ENCODE measurements at places on chromosomes 13 and 19.

GRCh38 chr19:50460161-50460765, 16.0 kb upstream of the EMC10 start:
- peak; percentile 40 for DNase-seq

DNA sequence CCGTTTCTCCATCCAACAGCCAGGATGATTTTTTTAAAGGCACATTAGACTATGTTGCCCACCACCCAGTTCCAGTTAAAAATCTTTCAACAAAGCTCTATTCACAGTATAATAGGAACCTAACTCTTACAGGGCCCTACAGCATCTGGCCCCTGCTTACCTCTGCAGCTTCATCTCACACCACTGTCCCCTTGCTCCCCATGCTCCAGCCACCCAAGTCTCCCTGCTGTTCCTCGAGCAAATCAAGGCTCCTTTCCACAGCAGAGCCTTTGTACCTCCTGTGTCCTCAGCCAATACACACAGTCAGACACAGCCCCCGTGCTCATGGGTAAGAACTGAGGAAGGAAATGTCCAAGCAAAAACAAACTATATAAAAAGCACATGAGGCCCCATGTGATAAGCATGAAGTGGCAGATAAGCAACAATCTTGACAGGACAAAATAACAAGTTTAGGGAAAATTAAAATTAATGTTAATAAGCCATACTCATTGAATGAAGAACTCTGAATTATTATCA, 67.5 kb downstream of the TSC22D1 start:
- no peak for DNase-seq

GRCh38 chr19:51470966-51471365, 7.4 kb upstream of the CEACAM18 start:
- DNase-seq = no peak

DNA sequence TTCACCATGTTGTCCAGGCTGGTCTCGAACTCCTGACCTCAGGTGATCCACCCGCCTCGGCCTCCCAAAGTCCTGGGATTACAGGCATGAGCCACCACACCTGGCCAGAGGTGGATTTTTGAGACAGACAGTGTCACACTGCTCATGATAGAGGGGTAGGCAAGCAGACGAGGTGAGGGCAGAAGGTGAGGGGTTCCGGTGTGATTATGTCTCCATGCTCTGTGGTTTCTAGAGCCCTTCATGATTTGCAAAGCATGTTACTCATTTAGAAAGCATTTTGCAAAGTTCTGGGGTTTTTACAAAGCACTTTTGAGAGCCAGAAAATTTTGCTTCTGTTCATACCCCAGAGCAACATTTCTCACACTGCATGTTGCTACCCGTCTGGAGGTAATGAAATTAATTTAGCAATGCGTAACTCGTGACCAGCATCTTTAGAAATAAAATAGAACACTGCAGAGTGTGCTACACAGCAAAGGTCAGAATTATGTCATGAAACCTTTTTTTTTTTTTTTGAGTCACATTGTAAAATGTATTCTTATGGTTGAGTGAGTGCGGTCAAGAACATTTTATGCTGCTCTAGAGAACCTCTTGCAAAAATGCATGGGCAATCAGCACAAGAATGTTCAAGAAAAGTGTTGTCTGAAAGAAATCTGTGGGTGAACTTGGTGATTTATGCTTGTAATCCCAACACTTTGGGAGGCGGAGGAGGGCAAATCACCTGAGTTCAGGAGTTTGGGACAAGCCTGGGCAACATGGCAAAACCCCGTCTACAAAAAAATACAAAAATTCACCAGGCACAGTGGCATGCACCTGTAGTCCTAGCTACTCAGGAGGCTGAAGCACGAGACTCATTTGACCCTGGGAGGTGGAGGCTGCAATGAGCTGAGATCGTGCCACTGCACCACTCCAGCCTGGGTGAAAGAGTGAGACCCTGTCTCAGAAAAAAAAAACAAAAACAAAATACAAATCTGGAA, 58.0 kb downstream of the MAP4K1 start:
- DNase-seq = peak; percentile 11

GRCh38 chr19:35449359-35450043, 1.4 kb downstream of the FFAR2 start:
- no peak for DNase-seq

DNA sequence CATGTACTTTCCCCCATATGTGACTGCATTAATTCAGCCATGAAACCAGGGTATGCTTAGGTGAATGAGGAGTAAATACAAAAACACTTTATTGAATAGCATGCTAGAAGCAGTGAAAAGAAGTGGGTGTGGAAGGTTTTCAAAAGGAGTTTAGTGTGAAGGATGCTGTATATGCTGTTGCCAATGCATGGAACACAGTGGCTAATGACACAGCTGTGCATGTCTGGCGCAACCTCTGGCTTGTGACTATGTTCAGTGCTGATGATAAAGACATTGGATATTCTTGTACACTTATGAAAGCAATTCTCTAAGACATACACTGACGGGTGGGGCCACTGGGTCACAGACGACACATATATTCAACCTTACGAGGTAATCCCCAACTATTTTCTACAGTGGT, 55.2 kb downstream of the SOX21 start:
- no peak for DNase-seq

DNA sequence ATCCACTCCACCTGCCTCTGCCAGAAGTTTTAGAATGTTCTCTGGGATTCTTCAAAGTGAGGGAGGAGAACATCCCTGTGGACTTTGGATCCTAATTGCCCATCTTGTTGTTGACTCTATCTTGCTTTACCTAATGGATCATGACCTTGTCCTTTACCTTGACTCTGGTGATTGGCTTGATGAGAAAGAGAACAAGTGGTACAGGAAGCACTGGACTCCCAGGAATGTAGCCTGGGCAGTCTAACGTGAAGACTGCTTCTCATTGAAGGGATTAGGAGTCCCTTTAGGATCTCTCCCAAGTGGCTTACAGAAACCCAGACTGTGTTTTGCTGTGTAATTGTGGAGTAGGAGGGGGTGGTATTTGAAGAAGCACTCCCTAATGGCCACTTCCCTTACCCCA, 63.9 kb downstream of the SLC10A2 start:
- no peak for DNase-seq

- no peak for DNase-seq
Measured at GRCh38 chr13:49546561-49546960, 38.8 kb downstream of the RCBTB1 start.

DNA sequence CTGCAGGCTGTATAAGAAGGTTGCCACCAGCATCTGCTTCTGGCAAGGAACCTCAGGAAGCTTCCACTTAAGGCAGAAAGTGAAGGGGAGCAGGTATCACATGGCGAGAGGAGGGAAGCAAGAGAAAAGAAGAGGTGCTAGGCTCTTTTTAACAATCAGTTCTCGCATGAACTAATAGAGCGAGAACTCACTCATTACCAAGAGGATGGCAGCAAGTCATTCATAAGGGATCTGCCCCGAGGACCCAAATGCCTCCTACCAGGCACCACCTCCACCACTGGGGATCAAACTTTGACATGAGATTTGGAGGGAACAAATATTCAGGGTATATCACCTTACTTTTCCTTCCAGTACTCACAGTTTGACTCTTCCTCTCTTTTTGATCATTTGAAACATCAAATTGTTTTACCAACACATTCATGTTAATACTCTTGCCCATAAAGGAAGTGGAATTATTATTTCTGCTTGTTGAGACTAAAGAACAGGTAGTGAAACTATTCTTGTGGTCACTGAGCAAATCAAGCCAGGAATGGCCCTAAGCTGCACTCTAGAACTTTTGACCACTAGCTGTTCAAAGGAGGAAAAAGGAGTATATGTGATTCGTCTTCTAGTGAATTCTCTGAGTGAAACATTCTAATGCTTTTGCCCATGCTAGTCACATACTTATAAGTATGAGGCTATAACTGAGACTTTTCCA, 45.0 kb downstream of the LACC1 start:
- no peak for DNase-seq

DNA sequence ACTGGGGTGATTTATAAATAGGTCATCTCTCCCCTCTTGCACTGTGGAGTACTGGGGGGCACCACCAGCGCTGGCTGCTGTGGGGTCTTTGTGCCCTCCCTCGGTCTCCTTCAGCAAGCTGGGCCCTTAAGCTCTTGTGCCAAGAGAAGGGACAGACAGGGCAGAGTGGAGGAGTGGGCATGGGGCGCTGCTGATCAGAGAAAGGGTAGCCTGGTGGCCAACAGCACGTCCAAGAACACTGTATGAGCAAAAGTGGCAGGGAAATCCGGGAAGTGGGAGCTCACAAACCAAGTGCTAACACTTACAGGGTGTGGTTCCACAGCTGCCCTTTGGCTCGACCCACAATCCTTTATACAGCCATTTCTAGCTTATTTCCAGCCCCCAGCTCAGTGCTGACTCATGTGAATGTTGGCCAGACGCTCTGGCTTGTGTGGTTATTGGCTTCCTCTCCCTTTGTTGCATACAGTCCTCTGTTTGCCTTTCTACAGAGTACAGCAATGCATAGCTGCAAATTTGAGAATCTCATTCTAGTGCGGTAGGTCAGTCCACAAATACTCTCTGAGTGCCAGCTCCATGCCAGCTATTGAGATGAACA, 298.8 kb downstream of the SHISA2 start:
- DNase-seq = peak; percentile 89

- DNase-seq = no peak
Measured at GRCh38 chr19:30864391-30865215, 484.6 kb downstream of the TSHZ3 start.

DNA sequence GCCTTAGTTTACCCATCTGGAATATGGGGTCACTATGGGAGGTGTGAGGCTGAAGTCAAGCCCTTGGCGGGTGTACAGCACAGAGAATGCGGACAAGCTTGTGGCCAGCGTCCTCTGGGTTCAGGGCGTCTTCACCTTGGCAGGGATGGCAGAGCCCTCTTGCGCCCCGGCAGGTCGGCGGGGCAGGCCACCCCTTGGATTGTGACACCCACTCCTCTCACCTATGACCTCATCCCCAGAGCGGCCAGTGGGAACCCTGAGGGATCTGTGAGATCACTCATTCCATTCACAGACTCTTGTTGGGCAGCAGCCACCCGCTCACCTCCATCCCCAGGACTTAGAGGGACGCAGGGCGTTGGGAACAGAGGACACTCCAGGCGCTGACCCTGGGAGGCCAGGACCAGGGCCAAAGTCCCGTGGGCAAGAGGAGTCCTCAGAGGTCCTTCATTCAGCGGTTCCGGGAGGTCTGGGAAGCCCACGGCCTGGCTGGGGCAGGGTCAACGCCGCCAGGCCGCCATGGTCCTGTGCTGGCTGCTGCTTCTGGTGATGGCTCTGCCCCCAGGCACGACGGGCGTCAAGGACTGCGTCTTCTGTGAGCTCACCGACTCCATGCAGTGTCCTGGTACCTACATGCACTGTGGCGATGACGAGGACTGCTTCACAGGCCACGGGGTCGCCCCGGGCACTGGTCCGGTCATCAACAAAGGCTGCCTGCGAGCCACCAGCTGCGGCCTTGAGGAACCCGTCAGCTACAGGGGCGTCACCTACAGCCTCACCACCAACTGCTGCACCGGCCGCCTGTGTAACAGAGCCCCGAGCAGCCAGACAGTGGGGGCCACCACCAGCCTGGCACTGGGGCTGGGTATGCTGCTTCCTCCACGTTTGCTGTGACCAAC, at the start of gene SPACA4:
Gene SPACA4 (plus strand): TSS at position 280 of the 896 bp plus-strand sequence. CDS start 237 bp downstream, at position 517.
- DNase-seq = no peak

DNA sequence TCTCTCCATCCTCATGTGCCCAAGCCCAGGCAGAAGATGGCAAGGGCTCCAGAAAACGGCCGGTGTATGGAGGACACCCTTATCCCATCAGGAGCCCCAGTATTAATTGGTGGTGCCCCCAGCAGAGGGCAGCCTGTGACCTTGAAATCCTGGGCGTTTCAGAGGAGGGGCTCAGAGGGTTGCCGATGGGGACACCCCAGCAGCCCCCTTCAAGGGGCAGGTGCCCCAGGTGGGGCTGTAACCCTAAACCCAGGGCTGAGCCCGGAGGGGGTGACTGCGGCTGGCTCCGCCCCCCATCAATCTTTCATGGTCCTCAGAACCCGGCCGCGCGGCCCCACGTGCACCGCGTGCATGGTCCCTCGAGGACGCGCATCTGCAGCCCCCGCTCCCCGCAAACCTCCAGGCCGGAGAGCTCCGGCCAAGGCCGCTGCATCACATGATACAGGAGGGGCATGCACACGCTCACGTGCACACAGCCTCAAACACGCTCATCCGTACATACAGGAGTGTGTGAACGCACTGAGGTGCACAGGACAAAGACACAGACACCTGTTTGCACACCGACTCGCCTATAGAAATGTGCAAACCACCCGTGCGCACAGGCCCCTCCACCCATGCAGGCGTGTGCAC, 949 bp downstream of the RAB3A start:
- DNase-seq = no peak

- DNase-seq = no peak
Measured at GRCh38 chr19:38049105-38049649, 142.2 kb downstream of the SIPA1L3 start.

- peak; percentile 82 for DNase-seq
Measured at GRCh38 chr19:29873024-29873800, 61.4 kb downstream of the CCNE1 start.

DNA sequence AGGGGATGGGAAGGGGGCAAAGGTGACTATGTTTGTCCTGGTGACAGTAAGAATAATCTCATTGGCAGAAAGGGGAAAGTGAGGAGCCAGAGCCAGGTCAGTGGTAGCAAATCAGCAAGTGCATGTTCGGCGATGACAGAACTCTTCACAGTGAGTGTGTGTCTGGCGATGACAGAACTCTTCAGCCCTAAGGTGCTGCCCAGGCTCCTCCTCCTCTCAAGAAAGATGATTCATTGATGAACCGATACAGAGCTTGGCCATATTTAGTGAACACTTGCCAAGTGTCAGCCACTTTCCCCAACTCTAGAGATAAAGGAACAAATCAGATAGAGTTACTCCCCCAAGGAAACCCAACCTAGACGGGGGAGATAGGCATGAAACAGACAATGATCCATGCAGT, 199.3 kb upstream of the UBL3 start:
- DNase-seq = no peak

DNA sequence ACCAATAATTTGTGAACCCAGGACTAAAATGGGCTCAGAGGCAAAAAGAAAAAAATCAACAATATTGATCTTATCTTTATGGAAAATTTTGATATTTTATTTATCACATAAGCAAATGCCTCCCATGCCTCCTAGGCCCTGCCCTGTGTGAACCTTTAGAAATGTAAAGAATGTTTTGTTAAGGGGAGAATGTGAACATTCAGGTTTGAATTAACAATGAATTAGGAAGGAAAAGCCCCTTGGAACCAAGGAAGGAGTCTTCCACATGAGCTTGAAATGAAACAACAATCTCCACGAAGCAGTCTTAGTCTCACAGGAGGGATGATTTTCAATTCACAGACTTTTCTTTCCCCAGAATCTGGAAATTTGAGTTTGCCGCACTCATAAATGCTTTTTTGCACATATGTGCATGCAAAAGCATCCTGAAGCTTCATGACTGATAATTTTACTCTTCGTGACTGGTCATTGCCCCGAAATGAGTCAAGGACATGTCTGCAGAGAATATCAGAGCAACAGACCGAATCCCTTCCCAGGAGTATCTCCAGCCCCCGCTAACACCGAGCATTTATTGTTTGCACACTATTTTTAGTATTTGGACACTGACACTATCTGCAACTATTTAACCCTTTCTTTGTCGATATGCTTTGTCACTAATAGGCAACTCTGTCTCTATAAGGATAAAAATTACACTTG, 135.2 kb downstream of the DCT start:
- no peak for DNase-seq
